ENCODE measurements at places on chromosomes 16 and 17.

- no peak for DNase-seq
Observed at GRCh38 chr17:49213847-49214246, 3.3 kb downstream of the ABI3 start.

- DNase-seq: no peak
Observed at GRCh38 chr17:41563607-41564170, 8.2 kb downstream of the KRT9 start.

GRCh38 chr16:52367821-52368220 lies 179.1 kb downstream of the TOX3 start:
- no peak for DNase-seq

GRCh38 chr17:2202996-2203575 lies 100.5 kb downstream of the SMG6 start:
- DNase-seq: no peak

GRCh38 chr17:44202756-44203155 lies 3.1 kb upstream of the ATXN7L3 start:
- DNase-seq: no peak

DNA sequence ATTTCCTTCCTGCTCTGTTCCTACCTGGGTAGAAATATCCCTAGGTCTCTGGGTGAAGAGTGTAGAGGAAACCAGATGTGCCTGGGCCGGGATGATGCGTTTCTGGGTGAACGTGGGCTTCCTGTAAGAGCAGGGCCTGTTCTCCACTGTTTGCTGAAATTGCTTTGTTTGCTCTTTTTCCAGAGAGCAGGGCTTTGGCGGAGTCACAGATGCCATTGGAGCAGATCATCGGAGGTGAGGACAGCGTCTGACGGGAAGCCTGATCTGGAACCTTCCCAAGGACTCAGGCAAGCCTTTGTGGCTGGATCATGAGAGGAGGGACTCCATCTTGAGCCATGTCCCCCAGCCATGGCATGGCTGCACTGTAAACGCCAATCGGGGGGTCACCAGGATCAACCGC lies 15.4 kb downstream of the DHODH start:
- no peak for DNase-seq
